ENCODE measurements at places on chromosomes 13 and 19.
A peak's percentile ranks its signal among the peaks of the same experiment; 100 is the strongest.

DNA sequence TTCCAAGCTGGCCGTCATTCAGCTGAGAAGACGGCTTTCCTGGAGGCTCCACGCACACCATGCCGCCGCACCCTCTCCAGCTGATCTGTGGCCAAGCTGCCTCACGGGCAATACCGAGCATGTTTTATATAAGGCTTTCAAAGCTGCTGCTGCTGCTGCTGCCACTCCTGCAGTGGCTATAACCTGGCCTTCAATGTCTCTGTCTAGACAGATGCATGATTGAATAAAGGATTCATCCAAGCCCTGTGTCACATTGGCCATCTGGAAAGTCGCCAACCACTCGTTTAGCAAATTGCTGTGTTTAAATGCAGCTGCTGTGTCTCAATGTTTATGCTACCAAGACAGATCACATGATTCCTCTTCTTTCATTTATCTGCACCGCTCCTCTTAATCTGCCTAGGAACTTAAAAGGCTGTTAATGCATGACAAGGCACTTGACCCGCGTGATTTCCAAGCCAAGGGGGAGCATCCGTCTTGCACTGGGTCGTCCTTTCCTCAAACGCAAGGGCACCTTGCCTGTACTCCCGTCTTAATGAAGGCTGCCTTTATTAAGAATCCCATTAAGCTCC lies 114.3 kb downstream of the TEX26 start:
- DNase-seq = no peak

- DNase-seq = no peak
Measured at GRCh38 chr13:65553096-65553727, 1676.9 kb downstream of the PCDH9 start.

DNA sequence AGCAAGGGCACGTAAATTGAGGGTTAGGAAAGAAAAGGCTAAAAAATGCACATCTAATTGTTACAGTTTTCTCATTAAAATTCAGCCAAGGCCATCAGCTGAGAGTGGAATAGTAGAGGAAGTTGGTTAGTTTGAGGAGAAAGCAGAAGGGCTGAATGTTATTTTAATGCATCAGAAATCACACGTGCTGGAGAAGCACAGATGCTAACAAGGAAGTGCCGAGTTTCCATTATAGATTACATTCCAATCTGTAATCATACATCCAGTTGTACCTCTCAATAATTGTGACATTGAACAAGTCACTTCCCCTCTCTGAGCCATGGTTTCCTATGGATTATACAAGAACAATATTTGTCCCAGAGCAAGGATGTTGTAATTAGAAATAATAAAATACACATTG lies 25.1 kb downstream of the FPR3 start:
- no peak for DNase-seq

DNA sequence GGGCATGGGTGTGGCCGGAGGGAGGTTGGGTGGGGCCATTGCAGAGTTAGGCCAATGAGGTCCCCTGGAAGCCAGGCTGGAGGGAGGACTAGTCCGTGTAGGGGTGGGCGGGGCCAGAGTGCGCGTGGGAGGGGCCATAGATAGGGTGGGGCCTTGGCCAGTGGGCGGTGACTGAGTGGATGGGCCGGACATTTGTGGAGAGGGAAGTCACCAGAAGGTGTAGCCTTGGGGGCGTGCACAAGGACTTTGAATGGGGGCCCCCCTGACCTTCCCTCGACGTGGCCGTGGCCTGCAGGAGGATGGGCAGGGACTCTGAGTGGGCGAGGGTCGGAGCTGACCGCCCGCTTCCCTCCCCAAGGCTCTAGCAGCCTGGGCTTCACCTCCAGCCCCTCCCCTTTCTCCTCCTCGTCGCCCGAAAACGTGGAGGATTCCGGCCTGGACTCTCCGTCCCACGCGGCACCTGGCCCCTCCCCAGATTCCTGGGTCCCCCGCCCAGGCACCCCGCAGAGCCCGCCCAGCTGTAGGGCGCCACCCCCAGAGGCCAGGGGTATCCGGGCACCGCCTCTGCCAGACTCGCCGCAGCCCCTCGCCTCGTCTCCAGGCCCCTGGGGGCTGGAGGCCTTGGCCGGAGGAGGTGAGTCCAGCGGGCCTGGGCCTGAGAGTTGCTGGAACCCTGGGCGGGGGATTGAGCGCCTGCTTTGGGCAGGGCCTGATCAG lies 16.5 kb upstream of the B3GNT3 start:
- peak; percentile 69 for DNase-seq

GRCh38 chr19:42267644-42268141 lies 1.4 kb upstream of the CIC start:
- no peak for DNase-seq

DNA sequence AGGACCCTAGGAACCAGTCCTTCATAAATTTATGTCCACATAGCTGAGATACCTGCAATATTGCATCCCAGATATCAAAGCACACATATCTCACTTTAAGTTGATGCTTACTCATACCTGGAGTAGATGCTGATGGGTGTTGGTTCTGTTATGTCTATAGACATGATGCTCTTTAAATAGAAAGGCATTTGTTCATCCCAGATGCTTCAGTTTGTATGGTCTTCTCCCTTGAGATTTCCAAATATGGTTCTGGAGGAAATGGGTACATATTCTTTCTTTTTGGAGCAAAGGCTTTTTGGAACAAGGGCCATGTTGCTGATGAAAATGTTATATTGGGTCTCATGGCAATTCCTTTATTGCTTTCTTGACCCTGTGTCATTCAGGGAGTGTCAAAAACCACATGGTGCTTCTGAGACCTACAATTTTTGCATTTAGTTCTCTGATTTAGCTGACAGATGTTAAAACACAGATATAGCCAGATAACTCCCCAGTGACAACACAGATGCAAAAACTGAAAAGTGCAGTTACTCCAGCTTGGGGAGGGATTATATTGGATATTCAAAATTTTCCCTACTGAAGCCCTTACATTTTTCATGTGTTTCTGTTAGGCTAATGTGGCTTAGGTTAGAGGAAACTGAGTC lies 211.4 kb downstream of the KCNRG start:
- DNase-seq = no peak

DNA sequence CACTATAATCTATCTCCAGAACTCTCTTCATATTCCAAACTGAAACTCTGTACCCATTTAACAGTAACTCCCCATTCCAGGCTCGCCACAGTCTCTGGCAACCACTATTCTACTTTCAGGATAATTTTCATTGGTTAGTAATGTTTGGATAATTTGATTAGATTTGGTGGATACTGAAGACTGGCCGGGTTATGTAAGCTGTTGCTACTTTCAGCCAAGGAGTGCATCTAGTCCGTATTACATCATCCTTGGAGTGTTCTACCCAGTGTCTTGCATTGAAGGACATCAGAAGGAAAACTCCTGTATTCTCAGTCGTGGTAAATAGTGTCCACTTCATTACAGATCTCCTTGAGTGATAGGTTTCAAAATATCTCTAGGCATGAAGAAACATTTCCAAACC lies 60.5 kb downstream of the PCCA start:
- DNase-seq = no peak

DNA sequence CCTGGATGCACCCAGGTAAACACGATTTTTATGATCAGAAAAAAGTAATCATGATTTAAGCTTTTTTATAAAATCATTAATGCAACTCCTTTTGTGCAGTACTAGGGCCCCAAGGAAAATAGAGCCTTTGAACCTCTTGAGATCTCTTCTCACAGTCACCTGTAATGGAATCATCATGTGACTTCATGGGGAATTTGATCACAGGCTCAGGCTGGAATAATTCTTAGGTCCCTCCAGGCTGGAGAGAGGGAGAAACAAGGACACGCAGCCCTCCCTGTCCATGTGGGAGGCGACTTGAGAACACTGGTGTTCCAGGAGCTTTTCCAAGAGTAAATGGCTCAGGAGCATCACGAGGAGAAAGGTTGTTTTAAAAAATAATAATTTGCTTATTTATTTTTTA lies 156.1 kb downstream of the NUFIP1 start:
- no peak for DNase-seq

DNA sequence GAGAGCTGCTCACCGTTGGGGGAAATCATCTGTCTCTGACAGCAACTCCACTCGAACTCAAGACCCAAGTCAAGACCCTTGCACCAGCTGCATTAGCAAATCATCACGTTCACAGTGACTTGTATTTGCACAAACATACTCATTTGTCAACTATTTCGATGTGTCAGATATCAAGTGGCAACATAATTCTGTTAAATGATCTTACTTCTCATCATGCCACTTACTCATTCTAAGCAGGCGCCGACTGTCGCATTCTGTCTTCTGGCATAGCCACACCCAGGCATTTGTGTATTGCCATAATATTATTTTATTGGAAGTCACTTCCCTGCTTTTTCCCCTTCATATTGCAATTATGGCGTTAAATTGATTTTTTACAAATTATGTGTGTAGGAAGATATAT lies 23.0 kb upstream of the ATP1A3 start:
- DNase-seq = no peak

DNA sequence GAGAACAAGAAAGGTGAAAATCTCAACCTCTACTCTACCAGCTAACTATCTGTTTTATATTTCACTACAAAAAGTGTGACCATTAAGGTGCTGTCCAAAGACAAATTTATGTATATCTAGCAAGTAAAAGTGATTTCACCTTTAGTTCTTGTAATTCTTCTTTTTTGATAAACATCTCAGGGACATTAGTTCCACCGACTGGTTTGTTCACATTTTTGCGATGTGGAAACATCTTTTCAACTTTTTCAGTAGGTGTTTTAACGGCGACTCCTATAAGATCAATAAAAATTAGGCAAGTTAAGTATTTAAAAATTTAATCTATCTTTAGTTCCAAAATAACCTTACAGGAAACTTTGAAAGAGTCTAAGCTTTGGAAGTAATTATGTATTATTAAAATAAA lies 33.3 kb downstream of the CLDN10 start:
- no peak for DNase-seq

DNA sequence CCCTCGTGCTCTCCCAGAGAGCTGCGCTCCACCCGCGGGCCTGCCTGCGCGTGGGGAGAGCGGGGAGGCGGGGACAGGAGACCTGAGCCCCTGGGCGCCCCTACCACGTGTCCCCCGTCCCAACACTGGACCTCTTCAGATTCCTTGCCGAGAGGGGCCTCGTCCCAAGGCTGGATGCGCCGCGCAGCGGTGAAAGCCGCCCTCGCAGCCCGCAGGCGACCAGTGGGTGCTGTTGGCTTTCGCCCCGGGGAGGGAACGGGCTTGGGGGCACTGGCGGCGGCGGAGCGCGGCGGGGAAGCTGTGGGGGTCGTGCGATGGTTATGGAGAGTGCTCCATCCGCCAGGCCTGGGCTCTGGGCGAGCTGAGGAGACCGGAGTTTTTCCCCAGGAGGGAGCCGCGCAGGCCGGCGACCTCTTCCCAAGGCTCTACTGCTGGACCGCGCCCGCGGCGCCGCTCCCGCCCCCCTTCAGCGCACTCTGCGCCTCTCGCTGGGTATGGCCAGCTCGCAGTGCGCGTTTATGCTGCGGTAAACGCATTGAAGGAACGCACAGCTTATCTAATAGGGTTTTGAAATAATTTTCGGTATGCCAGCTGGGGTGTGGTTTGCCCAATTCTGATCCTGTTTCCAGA lies 17.2 kb upstream of the RNF17 start:
- DNase-seq = no peak

GRCh38 chr19:15869109-15869555 lies 28.7 kb downstream of the CYP4F2 start:
- DNase-seq = no peak

- no peak for DNase-seq
Measured at GRCh38 chr13:91111476-91112200, 235.8 kb upstream of the MIR17HG start.

DNA sequence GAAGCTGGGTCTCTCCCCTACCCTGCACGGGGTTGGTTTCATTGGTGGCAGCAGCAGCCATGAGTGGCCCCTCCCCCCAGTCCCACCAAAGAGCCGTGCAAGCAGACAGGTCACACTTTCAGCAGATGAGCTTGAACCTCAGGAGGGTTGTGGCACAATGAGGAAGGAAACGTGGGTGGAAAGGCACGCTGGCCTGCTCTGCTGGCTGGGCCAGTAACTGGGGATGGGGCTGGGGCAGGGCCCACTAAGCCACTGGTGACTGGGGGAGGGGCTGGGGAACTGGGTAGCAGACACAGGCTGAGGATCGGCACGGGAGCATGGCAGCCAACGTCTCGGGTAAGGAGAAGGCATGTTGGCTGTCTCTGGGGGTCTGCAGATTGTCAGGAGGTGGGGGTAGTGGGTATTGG lies at the start of gene P2RY11:
P2RY11 (plus strand) TSS at position 289 of the 407 bp plus-strand sequence; CDS start at position 318, 29 bp downstream.
- DNase-seq = peak; percentile 67

DNA sequence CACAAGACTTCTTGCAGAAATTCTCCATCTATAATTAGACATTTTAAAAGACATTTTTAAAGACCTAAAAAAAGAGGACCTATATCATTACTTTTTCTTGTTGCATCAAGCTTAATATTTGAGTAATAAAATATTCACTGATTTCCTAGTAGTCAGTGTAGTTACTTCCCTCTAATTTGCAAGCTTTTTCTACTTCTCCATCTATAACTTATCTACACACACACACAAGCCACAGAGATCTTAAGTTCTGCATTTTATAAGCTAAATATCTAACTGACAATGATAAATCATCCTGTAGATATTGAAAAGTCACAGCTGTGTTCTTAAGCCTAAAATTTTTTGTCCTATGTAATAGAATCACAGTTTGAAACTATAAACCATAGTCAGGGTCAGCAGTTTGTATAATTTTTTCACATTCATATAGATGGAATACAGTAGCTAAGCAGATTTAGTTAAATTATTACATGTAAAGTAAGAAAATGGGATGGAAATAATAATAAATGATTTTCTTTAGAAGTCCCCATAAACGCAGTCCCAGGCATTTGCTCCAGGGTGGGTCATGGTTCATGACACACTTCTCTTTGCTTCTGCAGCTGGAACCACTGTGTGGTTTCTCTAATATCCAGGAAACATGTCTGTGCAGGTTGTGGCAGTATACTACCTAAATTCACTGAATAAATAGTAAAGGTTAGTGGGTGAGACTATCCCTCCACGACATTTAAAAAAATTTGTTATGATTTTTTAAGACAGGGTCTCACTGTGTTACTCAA lies 60.2 kb downstream of the ESD start:
- DNase-seq = no peak

DNA sequence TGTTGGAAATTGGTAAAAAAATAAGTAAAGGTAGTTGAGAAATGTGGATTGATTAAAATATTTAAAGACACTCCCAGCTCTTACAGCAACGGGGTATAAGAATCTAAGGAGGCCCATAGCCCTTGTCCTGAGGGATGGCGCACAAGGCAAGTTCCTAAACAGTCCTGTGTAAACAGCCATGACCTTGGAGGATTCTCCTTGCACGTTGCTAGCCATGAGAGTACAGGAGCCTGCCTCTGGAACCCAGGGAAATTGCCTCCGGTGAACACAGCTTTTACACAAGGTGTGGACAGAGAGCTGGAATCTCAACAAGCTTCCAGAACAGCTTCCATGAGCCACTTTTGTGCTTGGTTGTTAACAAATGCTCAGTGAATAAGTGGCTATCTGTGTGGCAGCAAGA lies 378.2 kb downstream of the FOXO1 start:
- no peak for DNase-seq

- DNase-seq = no peak
Measured at GRCh38 chr19:44725251-44725650, 23.3 kb upstream of the BCL3 start.

All from activated T-cell treated with anti-CD3 and anti-CD28 coated beads, Interleukin-2, amount 50 U/mL, for 24 hours (primary cell).